ENCODE measurements at places on chromosomes 2 and 18.

DNA sequence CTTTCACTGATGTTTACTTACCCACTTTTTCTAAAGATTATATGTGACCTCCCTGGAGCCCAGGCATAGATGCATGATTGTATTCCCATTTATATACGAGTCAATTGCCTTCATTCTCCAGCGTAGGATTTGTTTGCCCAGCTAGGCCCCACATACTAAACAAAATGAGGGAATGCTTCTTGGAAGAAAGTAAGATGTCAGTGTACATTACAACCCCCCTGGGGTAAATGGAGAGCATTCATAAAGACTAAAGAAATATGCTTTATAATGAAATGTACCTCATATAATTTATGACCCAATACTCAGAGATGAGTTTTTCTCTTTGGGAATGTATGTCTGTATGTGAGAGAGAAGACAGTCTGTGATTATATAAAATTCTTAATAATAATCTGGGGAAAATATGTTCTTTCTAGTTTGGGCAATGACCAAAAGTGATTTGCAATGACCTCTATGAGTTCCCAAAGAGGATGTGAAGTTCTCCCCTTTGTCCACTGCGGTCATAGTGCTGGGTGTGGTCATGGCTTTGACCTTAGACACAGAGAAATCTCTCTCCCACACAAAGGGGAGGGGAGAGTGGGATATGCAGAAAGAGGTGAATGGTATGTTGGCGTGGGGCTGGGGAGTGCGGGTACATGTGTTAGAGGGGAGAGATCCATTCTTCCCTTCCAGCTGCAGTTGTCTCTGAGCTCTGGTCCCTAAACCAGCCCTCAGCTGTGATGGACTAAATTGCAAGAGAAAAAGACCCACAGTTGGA, 175.6 kb downstream of the EN1 start:
- DNase-seq, result no peak

DNA sequence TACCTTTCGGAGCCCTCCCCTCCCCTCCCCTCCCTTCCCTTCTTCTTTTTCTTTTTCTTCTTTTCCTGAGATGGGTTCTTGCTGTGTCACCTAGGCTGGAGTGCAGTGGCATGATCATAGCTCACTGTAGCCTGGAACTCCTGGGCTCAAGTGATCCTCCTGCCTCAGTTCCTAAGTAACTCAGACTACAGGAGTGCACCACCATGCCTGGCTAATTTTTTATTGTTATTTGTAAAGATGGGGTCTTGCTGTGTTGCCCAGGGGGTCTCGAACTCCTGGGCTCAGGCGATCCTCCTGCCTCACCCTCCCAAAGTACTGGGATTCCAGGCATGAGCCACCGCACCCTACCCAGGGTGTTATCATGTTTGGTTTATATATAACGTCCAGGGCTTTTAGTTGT, 66.7 kb downstream of the ASB1 start:
- DNase-seq, result no peak

- DNase-seq, result no peak
Measured at GRCh38 chr2:31987454-31988220, 23.2 kb downstream of the MEMO1 start.

- no peak for DNase-seq
Measured at GRCh38 chr2:181046833-181047232, 66.4 kb downstream of the UBE2E3 start.

DNA sequence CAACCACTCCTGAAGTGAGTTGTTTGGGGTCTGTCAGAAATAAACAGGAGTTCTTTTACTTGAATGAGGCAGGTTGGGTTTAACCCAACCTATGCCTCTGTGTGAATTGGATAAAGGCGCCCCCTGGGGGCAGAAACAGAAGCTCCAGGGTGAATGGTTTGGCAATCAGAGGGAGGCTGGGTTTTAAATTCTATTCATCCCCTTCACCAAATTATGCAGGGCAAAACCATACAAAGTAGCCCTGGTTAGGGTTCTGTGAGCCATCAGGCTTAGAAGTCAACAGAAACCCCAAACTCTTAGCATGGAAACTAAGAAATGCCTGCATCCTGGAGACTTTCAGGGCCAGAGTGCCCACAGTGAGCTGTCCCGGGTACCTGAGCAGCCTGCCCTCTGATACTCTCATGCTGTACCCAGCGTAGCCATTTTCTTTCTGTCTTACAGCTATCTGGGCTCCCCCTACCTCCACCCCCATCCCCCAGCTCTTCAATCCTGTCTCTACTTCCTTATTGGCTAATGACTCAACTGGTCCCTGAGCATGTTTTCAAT, 241.5 kb downstream of the ICOS start:
- DNase-seq, result no peak

Measured in NCI-H2029 (cell line).